ENCODE measurements at places on chromosomes 3 and 15.

- no peak for DNase-seq
These were observed 6.9 kb downstream of the RTP2 start for GRCh38 chr3:187695449-187695848.

- DNase-seq: no peak
These were observed 2.3 kb upstream of the GOLGA8A start for GRCh38 chr15:34439878-34440277.

DNA sequence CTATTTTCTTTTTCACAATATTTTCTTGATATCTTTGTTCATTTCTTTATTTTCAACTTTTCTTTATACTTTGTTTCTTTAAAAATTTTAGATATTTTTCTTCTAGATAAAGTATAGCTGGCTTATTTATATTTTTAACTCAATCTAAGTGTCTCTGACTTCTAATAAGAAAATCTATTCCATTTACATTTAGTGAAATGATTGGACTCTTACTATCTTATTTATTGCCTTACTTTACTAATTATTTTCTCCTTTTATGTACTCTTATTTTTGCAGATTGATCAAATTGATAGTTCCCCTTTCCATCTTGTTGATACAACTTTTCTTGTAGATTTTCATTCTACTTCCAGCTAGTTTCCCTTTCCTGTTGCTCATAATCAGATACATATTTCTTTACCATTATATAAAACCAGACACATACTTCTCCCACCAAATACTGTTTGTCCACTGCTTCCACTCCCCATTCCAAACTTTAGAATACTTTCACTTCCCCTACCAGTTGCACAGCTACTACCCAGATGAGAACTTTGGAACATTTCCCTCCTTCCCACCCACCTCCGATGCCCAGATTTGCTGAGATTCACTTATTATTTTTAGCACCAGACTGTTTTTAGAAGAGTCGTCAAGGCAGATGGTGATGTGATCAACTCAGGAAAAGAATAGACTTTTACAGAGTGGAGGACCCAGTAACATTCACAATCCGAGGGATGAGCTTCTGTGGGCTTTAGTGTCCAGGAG lies 151.5 kb downstream of the LIPC start:
- no peak for DNase-seq

DNA sequence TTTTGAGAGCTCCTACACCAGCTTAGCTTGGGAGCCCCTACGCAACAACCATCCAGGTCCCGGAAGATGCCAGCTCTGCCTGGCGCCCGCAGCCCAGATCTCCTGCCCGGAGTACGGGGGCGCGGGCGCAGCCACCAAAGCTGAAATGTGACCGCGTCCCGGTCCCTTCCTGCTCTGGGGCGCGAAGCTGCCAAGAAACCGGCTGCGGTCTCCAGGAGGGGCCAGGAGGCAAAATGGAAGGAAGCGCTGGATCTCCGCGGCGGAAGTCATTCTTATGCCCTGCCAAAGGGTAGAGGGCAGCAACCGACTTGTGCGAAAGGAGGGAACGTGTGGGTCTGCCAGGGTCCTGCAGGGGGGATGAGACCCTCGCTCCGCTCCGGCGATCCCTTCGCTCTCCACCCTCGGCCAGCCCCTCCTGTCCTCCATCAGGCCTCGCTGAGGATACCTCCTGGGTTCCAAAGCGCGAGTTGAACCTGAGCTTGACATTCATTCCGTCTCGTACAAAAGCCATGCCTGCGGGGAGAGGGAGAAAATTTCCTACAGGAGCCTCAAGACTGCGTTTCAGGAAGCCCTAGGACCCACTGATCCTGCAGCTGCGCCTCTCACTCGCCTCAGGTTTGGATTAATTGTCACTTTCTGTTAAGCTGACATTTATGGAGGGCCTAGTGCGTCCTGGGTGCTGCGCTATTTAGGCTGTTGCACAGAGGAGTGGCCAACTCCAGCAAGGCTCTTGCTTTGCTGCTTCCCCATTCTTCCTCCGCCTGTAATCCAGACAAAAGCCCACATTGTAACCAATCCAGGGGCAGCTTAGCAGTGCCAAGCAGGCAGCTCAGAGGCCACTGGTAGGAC lies 98.3 kb upstream of the VGLL3 start:
- peak; percentile 62 for DNase-seq

DNA sequence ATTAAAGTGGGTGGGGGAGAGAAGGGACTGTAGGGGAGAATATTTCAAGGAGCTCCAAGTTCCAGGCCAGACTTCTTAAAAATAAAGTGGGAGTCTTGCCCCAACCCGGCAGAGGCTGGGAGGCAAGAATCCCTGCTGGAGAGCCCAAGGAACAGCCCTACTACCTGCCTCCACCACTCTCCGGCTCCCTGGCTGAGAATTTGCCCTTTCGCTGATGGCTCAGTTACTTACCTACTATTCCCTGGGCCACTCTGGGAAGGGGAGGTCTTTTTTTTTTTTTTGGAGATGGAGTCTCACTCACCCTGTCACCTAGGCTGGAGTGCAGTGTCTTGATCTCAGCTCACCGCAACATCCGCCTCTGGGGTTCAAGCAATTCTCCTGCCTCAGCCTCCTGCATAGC lies 15.5 kb downstream of the MYL3 start:
- no peak for DNase-seq
